ENCODE measurements at places on chromosomes 2 and 18. TPM values are rescaled to one million over a fixed set of nuclear protein-coding genes. Genes with fewer than 3 reads are reported as not detected.

GRCh38 chr2:24744356-24744755, 48.8 kb downstream of the PTRHD1 start:
- no peak overlapping the region for H3K4me3 ChIP-seq
- no peaks in the 10 kb centered on the region for H3K4me1 ChIP-seq
- no peaks in the 10 kb centered on the region for H3K27me3 ChIP-seq
- H3K36me3 ChIP-seq = peaks cover 6% of the 10 kb centered on the region

DNA sequence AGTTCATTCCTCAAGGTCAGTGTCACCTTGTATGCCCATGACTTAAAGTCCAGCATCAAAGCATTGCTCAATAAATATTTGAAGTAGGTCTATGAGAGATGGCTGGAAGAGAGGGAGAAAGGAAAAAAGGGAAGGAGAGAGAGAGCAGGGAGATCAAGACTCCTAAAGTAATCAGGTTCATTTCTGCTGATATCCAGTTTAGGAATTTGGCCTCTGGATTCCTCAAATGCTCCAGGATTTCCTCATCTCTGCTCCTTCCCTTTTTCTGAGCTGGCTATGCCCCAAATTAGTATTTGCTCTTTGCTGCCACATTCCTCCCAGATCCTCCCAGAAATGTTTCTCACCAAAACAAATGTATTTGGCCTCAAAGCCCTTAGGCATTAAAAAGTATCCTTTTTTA, 739.4 kb upstream of the CHAC2 start:
- DNase-seq = peak; percentile 70
- peaks cover 12% of the 10 kb centered on the region for H3K4me1 ChIP-seq
- no peak overlapping the region for H3K27ac ChIP-seq
- H3K27me3 ChIP-seq = no peaks in the 10 kb centered on the region
- no peaks in the 10 kb centered on the region for H3K36me3 ChIP-seq
- H3K4me3 ChIP-seq = no peak overlapping the region

DNA sequence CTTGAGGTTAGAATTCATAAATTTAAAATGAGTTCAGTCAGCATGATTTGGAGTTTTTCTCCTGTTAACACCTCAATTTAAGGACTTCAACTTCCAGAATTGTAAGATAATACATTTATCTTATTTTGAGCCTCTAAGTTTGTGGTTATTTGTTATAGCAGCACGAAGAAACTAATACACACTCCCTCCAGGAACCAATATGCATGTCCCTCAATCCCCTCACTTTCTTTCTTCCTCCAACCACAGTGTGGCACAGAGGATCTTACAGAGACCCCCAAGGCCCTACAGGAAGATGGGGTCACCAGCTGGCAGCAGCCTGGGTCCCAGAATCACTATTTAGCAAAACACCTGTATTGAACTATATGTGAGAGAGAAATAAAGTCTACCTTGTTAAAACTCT, 242.0 kb downstream of the RAD51AP2 start:
- no peaks in the 10 kb centered on the region for H3K36me3 ChIP-seq
- DNase-seq = no peak
- no peaks in the 10 kb centered on the region for H3K27me3 ChIP-seq
- no peak overlapping the region for H3K27ac ChIP-seq
- no peaks in the 10 kb centered on the region for H3K4me1 ChIP-seq

DNA sequence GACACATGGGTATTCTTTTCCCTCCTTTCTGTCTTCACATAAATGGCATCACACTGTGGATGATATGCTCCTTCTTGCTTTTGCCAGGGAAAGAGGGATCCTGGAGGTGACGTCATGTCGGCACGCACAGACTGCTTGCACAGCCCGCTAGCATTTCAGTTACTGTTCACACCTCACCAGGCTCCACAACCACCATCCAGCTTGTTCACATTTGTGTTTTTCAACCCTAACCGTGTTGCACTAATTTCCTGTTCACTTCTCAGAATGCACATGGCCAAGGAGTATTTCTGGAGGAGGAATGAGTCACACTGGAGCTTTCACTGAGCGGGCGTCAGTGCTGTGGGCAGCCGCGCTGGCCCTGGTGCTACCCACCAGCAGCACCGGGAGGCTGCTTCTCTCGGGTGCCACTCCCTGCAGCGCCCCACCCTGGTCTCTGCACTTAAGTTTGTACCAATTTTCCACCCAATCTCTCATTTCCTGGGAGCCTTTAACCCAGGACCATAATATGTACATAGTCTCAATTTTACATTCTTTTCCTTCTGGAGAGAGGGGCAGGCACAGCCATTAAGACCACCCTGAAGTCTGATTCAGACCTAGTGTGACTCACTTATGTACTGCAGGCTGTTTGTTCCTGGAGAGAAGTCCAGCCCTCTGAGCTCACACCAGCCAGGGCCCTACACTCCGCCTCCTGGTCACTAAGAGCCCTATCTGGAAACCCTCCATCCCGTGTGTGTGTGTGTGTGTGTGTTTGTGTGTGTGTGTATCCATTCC, 65.1 kb downstream of the MBP start:
- peaks cover 46% of the 10 kb centered on the region for H3K4me1 ChIP-seq
- H3K27ac ChIP-seq = peak overlapping the region; percentile 64
- H3K4me3 ChIP-seq = no peak overlapping the region
- peak; percentile 96 for DNase-seq

DNA sequence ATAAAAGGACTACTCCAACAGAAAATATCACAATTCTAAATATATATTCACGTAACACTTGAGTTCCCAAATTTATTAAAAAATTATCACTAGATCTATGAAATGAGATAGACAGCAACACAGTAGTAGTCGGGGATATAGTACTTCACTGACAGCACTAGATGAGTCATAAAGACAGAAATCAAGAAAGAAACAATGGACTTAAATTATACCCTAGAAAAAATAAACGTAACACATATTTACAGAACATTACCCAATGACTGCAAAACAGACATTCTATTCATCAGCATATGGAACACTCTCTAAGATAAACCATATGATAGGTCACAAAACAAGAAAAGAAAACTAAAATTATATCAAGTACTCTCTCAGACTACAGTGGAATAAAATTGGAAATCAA, 429.4 kb downstream of the MBD2 start:
- no peak overlapping the region for H3K27ac ChIP-seq
- no peak for DNase-seq
- H3K4me1 ChIP-seq = no peaks in the 10 kb centered on the region

GRCh38 chr18:73235491-73235890, 367.7 kb upstream of the NETO1 start:
- no peaks in the 10 kb centered on the region for H3K4me1 ChIP-seq
- H3K27ac ChIP-seq = no peak overlapping the region
- H3K4me3 ChIP-seq = no peak overlapping the region
- H3K36me3 ChIP-seq = no peaks in the 10 kb centered on the region
- no peaks in the 10 kb centered on the region for H3K27me3 ChIP-seq

- peak overlapping the region; percentile 48 for H3K27ac ChIP-seq
- H3K4me3 ChIP-seq = no peak overlapping the region
- H3K4me1 ChIP-seq = peaks cover 17% of the 10 kb centered on the region
- H3K27me3 ChIP-seq = no peaks in the 10 kb centered on the region
- DNase-seq = no peak
- no peaks in the 10 kb centered on the region for H3K36me3 ChIP-seq
Measured at GRCh38 chr18:36675076-36675475, 153.7 kb downstream of the TPGS2 start.

GRCh38 chr18:65817178-65817577, 66.4 kb downstream of the CDH7 start:
- no peak overlapping the region for H3K4me3 ChIP-seq
- H3K27me3 ChIP-seq = no peaks in the 10 kb centered on the region
- H3K4me1 ChIP-seq = no peaks in the 10 kb centered on the region
- H3K36me3 ChIP-seq = no peaks in the 10 kb centered on the region
- H3K27ac ChIP-seq = no peak overlapping the region

DNA sequence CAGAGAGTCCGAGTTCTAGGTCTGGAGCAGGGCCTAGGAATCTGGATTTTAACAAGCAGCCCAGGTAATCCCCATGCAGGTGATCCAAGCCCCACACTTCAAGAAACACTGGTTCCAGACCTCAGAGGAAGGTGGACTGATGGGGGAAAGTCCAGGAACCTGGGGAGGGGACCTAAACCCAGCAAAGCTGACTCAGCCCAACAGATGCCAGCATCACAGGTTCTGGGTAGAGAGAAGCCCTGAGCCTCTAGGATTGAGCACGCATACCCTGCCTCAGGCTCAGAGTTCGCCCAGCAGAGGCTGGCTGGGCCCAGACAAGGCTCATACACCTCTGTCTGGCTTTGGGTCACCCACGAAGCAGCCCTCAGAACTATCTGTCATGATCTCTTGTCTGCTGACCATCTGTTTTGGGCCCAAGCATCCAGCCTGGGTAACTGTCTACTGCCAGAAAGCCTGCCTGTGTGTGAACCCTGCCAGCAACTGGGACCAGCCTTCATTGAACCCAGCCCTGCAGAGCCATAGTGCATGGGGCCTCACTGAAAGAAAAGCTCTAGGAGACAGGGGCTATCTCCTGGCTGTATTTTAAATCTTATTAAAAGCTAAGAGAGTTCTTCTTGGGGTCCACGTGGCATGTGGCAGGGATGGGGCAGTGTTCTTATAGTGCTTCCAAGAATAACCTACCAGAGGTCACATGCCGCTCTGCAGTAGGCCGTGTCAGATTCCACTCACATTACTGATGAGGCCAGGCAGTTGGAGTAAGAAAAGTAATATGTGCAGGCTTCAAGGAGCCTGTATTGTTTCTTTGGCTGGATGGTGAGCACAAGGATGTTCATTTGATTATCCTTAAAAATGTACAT, 7.4 kb downstream of the TMEM127 start:
- peaks cover 23% of the 10 kb centered on the region for H3K36me3 ChIP-seq
- peaks cover 21% of the 10 kb centered on the region for H3K4me1 ChIP-seq
- no peak for DNase-seq
- H3K4me3 ChIP-seq = no peak overlapping the region

GRCh38 chr2:136116151-136116812, 1.7 kb downstream of the CXCR4 start:
- H3K36me3 ChIP-seq = no peaks in the 10 kb centered on the region
- peaks cover 1% of the 10 kb centered on the region for H3K4me1 ChIP-seq
- no peak overlapping the region for H3K4me3 ChIP-seq
- no peak overlapping the region for H3K27ac ChIP-seq
- H3K27me3 ChIP-seq = peaks cover 52% of the 10 kb centered on the region
- no peak for DNase-seq

GRCh38 chr2:113181258-113182051, 7.7 kb downstream of the PSD4 start:
- no peak overlapping the region for H3K4me3 ChIP-seq
- H3K4me1 ChIP-seq = no peaks in the 10 kb centered on the region
- peaks cover 30% of the 10 kb centered on the region for H3K27me3 ChIP-seq
- no peaks in the 10 kb centered on the region for H3K36me3 ChIP-seq
- DNase-seq = no peak

DNA sequence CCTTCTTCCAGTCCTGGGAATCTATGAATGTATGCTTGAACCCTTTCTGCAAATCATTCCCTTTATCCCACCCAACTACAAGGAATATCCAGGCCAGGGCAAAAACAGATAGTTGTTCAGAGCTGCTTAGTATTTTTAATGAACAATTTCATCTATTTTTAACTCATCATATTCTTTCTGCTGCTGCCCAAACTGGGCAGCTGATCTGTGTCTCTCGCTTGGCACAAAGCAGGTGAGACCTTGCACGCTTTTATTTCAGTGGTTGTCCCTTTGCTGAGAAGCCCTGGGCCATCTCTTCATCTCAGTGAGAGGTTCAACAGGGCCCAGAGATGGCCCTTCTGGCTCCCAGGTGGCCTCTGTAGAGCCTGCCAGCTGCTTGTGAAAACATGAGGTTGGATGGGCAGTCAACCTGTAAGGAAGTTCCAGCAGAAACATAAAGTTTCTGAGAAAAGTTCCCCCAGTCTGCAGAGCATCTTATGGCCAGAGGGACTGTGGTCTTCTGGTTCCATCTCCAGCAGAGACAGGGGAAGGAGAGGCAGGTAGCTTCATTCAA, 57.5 kb downstream of the MYCN start:
- H3K4me3 ChIP-seq = no peak overlapping the region
- no peaks in the 10 kb centered on the region for H3K36me3 ChIP-seq
- H3K27me3 ChIP-seq = no peaks in the 10 kb centered on the region
- no peaks in the 10 kb centered on the region for H3K4me1 ChIP-seq
- DNase-seq = no peak

- no peaks in the 10 kb centered on the region for H3K27me3 ChIP-seq
- H3K4me3 ChIP-seq = no peak overlapping the region
Measured at GRCh38 chr18:38028946-38029345, 463.3 kb upstream of the CELF4 start.

DNA sequence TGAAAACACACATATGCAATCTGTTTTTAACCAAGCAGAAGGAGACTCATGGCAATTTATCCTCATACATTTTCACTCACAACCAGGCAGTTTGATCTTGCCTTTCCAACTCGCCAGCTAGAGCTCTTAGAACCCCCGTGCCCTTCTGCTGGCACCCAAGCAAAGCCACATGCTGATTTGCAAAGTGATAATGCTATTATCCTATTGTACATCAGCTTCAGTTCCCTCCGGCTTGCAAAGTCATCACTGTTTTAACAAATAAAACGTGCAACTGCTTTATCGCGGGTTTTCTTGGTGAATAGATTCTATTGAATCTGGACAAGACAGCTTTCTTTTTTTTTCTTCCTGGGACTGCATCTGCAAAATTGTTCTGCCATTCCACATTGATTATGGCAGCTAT, 314.6 kb downstream of the LNPK start:
- no peaks in the 10 kb centered on the region for H3K4me1 ChIP-seq
- no peak for DNase-seq
- H3K4me3 ChIP-seq = no peak overlapping the region
- H3K36me3 ChIP-seq = no peaks in the 10 kb centered on the region
- H3K27ac ChIP-seq = no peak overlapping the region

- H3K36me3 ChIP-seq = no peaks in the 10 kb centered on the region
- H3K27me3 ChIP-seq = peaks cover 15% of the 10 kb centered on the region
- H3K27ac ChIP-seq = no peak within 1 kb of the TSS
- peak within 1 kb of the TSS; percentile 88 for H3K4me3 ChIP-seq
- peak; percentile 30 for DNase-seq
- no peaks in the 10 kb centered on the region for H3K4me1 ChIP-seq
Measured at GRCh38 chr2:170770008-170770605, at the start of gene ERICH2. ERICH2 (plus strand) TSS chr2:170770378; CDS start chr2:170770682, 304 bp downstream.

GRCh38 chr2:15299904-15300520, 261.1 kb downstream of the NBAS start:
- peak; percentile 9 for DNase-seq
- H3K27ac ChIP-seq = no peak overlapping the region
- peaks cover 6% of the 10 kb centered on the region for H3K4me1 ChIP-seq
- 0 out of 2 replicates have a peak, but pooled peaks cover 4% of the 10 kb centered on the region for H3K36me3 ChIP-seq
- H3K27me3 ChIP-seq = no peaks in the 10 kb centered on the region

RBKS gene
- total RNA-seq = 1.1 TPM

AMER3 gene
- total RNA-seq = not detected

GALNT14 gene
- not detected for total RNA-seq

PRKCE gene
- 32.4 TPM for total RNA-seq

LIMS4 gene
- total RNA-seq = 2.5 TPM

MROH2A gene
- total RNA-seq = not detected

SLC4A5 gene
- total RNA-seq = not detected

ITPRIPL1 gene
- total RNA-seq = 1.4 TPM

STON1 gene
- total RNA-seq = 5.7 TPM

RMDN2 gene
- 2.3 TPM for total RNA-seq

RASGRP3 gene
- 3.0 TPM for total RNA-seq

ABCB11 gene
- total RNA-seq = not detected

Measured in IMR-90 (cell line).